ENCODE measurements at places on chromosomes 2 and 18. TPM values are rescaled to one million over a fixed set of nuclear protein-coding genes. Genes with fewer than 3 reads are reported as not detected.

Gene MIB1
- 39.0 TPM for total RNA-seq

Gene TFCP2L1
- total RNA-seq = 0.02 TPM

Gene BUB1
- 3.2 TPM for total RNA-seq

Gene ADCYAP1
- not detected for total RNA-seq

Gene DDX1
- total RNA-seq = 35.0 TPM

Gene MROH2A
- total RNA-seq = not detected

Gene SOS1
- 95.5 TPM for total RNA-seq

Gene GREB1
- total RNA-seq = 1.1 TPM

Gene RTP5
- not detected for total RNA-seq

DNA sequence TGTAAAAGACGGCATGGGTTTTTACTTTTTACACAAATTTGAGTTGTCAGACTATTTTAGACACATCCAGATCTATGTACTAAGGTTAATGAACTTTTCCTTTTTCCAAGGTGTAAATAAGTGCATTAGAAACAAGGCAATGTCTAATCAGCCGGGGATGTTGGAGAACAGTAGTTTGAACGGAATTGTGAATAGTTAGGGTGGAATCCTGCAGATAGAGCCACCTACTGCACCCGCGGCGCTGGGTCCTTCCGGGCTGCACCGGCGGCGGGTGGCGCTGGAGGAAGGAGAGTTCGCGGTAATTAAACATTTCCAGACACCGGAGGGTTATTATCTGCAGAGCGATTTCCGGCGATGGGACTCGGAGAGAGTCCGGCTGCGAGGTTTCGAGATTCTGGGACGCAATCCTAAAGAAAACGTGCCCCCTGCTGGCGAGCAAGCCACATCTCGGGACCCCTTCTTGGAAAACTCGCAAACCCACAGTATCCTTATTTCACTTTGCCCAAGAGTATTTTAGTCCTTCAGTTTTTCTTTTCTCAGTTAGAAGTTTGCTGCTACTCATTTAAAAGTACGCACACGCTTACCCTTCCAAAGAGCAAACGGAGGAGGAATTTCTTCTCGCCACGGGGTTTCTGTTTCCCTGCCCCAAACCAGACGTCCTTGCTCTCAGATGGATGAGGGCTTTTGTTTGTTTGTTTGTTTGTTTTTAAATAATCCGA lies 4.5 kb upstream of the OSR1 start:
- H3K27ac ChIP-seq = peak overlapping the region; percentile 91
- peaks cover 50% of the 10 kb centered on the region for H3K27me3 ChIP-seq
- H3K4me1 ChIP-seq = peaks cover 30% of the 10 kb centered on the region
- DNase-seq = no peak
- H3K4me3 ChIP-seq = peak overlapping the region; percentile 95

GRCh38 chr2:239853121-239853520 lies 172.0 kb downstream of the NDUFA10 start:
- no peak overlapping the region for H3K27ac ChIP-seq
- H3K4me3 ChIP-seq = no peak overlapping the region
- no peak for DNase-seq
- peaks cover 16% of the 10 kb centered on the region for H3K27me3 ChIP-seq
- no peaks in the 10 kb centered on the region for H3K4me1 ChIP-seq
- peaks cover under 1% of the 10 kb centered on the region for H3K36me3 ChIP-seq

DNA sequence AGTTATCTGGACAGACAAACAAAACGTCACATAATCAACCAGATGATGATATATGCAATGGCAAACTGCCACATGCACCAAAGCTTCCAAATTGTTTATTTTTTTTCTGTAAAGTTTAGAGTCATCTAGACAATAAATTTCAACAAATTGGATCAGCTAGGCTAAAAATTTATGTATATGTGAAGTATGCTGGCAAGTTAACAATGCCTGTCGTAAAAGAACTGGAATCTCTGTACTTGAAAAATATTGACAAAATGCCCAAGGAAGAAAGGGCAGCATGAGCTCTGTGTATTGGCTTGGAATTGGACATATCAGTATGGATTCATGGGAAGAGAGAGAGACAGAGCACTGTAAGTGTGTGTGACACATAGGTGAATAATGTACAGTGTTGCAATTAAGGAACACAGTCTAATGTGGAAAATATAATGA lies 309.8 kb downstream of the ERBB4 start:
- H3K4me1 ChIP-seq = no peaks in the 10 kb centered on the region
- no peak overlapping the region for H3K4me3 ChIP-seq
- DNase-seq = no peak

DNA sequence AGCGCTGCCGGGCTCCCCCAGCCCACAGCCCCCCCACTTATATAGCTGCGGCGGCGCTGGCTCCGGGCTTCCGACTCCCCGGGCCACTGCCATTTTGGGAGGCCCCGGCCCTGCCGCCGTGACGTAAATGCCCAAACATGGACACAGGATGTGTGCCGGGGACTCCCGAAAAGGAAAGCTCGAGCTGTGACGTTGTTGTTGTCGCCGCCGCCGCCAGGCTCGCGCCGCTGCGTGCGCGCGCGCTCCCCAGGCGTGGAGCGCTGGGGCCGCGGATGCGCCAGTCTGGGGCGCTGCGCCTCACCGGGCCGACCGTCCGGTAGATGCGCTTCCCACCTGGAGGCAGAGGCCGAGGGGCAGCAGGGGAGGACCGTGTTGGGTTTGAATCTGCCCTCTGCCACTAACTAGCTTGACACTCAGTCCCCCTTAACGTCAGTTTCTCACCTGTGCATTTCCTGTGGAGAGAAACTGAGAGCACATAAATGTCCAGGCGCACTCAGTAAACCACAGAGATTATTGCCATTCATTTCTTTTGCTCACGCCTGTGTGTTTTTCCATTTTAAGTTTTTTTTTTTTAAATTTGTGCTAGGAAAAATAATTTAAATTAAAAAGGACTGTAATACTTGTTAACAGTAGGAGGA lies at the start of gene EGR4:
EGR4 (minus strand) TSS at position 15 of the 638 bp plus-strand sequence. CDS start 231 bp downstream, outside the sequence.
- H3K4me3 ChIP-seq = peak within 1 kb of the TSS; percentile 75
- H3K27ac ChIP-seq = peak within 1 kb of the TSS; percentile 24
- peaks cover 9% of the 10 kb centered on the region for H3K4me1 ChIP-seq
- DNase-seq = peak; percentile 81
- no peaks in the 10 kb centered on the region for H3K36me3 ChIP-seq

- no peak for DNase-seq
- no peaks in the 10 kb centered on the region for H3K36me3 ChIP-seq
- no peak overlapping the region for H3K27ac ChIP-seq
- no peak overlapping the region for H3K4me3 ChIP-seq
- peaks cover 2% of the 10 kb centered on the region for H3K4me1 ChIP-seq
Measured at GRCh38 chr2:109644571-109645275, 30.6 kb downstream of the SOWAHC start.

- no peak for DNase-seq
- H3K36me3 ChIP-seq = no peaks in the 10 kb centered on the region
- peaks cover 14% of the 10 kb centered on the region for H3K27me3 ChIP-seq
- H3K4me1 ChIP-seq = no peaks in the 10 kb centered on the region
Measured at GRCh38 chr2:61632276-61633169, 94.4 kb upstream of the XPO1 start.

DNA sequence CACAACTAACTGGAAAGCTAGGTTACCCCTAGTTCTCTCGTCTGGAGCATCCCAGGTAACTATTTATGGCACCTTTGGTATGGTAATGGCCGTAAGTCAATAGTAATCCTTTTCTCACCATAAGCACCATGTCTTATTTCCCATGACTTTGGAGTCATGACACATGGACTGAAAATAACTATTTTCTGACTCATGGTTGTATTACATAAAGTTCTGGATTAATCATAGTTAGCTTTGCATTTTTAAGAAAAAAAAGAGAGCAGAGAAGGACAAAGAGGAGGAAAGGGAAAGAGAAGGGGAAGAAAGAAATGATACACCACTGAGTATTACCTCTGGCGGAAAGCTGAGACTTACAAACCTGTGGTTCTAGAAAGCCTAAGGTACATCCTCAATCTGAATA lies 99.3 kb downstream of the BIN1 start:
- peaks cover 57% of the 10 kb centered on the region for H3K27me3 ChIP-seq
- H3K4me1 ChIP-seq = peaks cover 2% of the 10 kb centered on the region
- no peak for DNase-seq
- no peak overlapping the region for H3K4me3 ChIP-seq

- no peak for DNase-seq
- H3K27me3 ChIP-seq = peaks cover 45% of the 10 kb centered on the region
- no peak overlapping the region for H3K27ac ChIP-seq
Measured at GRCh38 chr2:102601730-102602129, 17.6 kb upstream of the SLC9A2 start.

- H3K27ac ChIP-seq = no peak overlapping the region
- no peaks in the 10 kb centered on the region for H3K36me3 ChIP-seq
- DNase-seq = no peak
- no peak overlapping the region for H3K4me3 ChIP-seq
- H3K27me3 ChIP-seq = peaks cover 47% of the 10 kb centered on the region
- H3K4me1 ChIP-seq = peaks cover 9% of the 10 kb centered on the region
Measured at GRCh38 chr2:226673314-226673723, 126.3 kb downstream of the IRS1 start.

DNA sequence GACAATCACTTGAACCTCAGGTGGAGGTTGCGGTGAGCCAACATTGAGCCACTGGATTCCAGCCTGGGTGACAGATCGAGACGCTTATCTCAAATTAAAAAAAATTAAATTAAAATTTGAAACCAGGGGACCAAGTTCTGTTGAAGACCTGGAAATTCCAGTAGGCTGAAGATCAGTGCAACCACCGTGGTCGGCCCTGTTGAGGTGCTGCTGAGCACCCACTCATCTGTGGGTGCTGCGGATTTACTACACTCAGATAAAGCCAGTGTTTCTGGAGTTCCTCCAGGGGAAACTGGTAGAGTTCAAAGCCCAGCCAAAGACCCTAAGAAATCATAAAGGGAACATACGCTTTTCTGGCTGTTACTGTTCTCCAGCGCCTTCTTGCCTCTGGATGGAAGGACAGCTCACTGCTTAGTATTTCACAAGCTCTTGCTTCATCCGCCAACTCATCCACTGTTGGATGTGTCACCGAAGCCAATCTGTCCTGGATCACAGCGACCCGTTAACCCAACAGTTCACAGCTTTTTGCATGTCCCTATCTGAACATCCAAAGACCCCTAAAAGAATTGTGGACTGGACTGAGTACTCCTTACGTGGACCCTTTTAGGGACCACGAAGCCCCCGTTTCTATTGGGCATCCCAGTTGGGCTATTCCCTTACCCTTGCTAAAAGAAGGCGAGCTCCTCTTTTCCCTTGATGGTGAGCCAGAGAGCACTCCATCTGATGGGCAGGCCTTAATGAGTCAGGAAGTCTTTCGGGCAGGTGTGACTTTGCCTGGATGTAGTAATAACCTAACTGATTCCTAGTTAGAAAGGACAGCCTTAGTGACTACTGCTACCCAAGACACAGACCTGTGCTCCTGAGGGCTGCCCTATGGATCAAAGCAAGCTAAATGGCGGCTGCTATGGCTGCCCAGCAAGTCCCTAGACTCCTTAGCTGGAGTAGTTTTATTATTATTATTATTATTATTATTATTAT lies 6.0 kb upstream of the ALPP start:
- H3K4me3 ChIP-seq = no peak overlapping the region
- H3K4me1 ChIP-seq = no peaks in the 10 kb centered on the region
- H3K27ac ChIP-seq = no peak overlapping the region

- H3K27me3 ChIP-seq = peaks cover 12% of the 10 kb centered on the region
- H3K4me1 ChIP-seq = no peaks in the 10 kb centered on the region
- H3K36me3 ChIP-seq = no peaks in the 10 kb centered on the region
- no peak for DNase-seq
- H3K4me3 ChIP-seq = no peak overlapping the region
Measured at GRCh38 chr2:15768142-15768541, 172.2 kb upstream of the MYCN start.

- H3K27ac ChIP-seq = no peak overlapping the region
- DNase-seq = no peak
- H3K4me1 ChIP-seq = no peaks in the 10 kb centered on the region
- H3K27me3 ChIP-seq = no peaks in the 10 kb centered on the region
- no peak overlapping the region for H3K4me3 ChIP-seq
Measured at GRCh38 chr2:60334610-60335009, 218.8 kb downstream of the BCL11A start.

GRCh38 chr2:230268606-230269243 lies 43.2 kb downstream of the SP140 start:
- H3K36me3 ChIP-seq = peaks cover 19% of the 10 kb centered on the region
- H3K27me3 ChIP-seq = no peaks in the 10 kb centered on the region
- peaks cover 19% of the 10 kb centered on the region for H3K4me1 ChIP-seq
- no peak overlapping the region for H3K27ac ChIP-seq
- DNase-seq = no peak

GRCh38 chr2:54083445-54083844 lies 32.0 kb upstream of the ACYP2 start:
- H3K27me3 ChIP-seq = no peaks in the 10 kb centered on the region
- H3K36me3 ChIP-seq = no peaks in the 10 kb centered on the region
- H3K4me3 ChIP-seq = no peak overlapping the region
- no peak overlapping the region for H3K27ac ChIP-seq

DNA sequence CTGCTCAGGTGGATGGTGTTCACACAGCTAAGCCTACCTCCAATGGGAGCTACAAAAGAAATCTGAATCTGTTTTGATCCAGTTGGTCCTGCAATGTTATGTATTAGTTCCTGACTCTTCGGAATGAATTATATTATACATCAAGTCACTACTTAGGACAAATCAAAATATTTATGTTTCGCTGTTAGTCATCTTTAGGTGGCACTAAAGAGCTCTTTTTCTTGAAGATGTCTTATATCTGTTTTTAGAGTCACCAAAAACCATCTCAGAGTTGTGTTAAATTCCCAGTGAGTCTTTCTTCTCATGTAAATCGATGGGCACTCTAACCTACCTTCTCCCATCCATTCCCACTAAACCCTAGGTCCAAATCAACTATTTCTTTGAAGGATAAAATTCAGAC lies 2.2 kb downstream of the DNER start:
- no peak for DNase-seq
- peaks cover 64% of the 10 kb centered on the region for H3K27me3 ChIP-seq
- peaks cover 6% of the 10 kb centered on the region for H3K4me1 ChIP-seq
- no peak overlapping the region for H3K27ac ChIP-seq
- peak overlapping the region; percentile 73 for H3K4me3 ChIP-seq

DNA sequence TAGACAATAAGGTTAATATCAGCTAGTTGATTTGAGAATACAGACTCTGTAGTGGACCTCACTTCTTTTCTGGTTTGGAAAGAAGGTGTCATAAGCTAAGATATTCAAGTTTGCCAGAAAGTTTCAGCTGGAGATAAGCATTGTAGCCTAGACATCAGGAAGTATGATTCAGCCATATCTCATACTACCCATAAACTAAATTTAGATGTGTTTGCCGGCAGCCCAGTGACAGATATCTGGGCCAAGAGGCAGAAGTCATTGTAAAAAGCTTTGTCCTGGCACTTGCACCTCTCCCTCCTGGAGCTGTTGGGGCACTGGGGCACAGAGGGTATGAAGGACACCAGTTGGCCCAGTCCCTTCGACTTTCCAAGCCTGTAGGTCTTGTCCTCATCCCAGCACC lies 128.0 kb downstream of the EPHA4 start:
- DNase-seq = no peak
- H3K27me3 ChIP-seq = no peaks in the 10 kb centered on the region
- H3K36me3 ChIP-seq = peaks cover 6% of the 10 kb centered on the region
- no peak overlapping the region for H3K27ac ChIP-seq
- no peak overlapping the region for H3K4me3 ChIP-seq

GRCh38 chr18:48889981-48890762 lies 60.6 kb downstream of the SMAD7 start:
- H3K36me3 ChIP-seq = no peaks in the 10 kb centered on the region
- H3K4me3 ChIP-seq = no peak overlapping the region
- no peak for DNase-seq
- peak overlapping the region; percentile 59 for H3K27ac ChIP-seq
- peaks cover 12% of the 10 kb centered on the region for H3K4me1 ChIP-seq
- no peaks in the 10 kb centered on the region for H3K27me3 ChIP-seq
